Caudate nucleus (tissue), 63 donors: ENCODE measurements at places on chromosomes 4 and X.

GRCh38 chrX:110732266-110732665 is 63.4 kb downstream of the CHRDL1 start:
- DNase-seq = no peak

DNA sequence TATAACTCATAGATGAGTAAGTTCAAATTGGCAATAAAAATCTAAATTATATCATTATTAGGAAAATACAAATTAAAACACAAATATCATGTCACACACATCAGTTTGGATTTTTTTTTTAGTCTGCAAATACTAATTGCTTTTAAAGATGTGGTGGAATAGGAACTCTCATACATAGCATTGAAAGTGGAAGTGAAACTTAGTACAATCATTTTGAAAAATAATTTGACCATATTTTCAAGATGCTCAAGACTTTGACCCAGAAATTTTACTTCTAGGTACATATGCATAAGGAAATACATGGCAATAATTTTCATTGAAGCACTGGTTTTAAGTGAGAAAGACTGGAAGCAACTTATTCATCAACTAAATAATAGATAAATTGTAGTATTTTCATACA is 147.5 kb upstream of the SMIM31 start:
- DNase-seq = no peak

DNA sequence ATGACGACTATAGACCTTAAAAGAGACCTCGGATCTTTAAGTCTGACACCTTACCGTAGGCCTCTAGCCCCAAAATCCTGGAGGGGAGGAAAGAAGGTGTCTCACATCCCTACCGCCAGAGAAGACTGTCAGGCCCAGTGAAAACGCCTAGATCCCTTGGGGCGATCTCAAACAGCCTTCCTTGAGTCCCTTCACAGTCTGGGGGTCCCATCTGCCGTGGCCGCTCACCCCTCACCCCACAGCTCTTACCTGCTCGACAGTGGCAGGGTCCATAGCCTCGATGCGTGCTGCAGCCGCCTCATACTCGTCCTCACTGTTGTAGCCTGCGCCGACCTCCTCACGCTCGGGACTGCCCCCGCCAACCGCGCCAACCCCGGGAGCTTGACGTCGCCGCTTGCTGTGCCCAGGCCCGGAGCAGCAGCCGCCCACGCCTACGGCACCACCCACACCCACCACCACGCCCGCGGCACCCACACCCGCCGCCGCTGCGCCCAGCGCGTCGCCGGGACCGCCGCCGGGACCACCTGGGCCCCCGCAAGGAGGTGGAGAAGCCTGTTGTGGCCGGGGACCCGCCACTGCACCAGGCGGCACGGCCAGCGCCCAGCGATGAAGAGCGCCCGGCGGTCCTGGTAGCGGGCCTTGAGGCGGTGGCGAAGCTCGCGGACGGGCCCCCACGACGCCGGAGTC is 536 bp downstream of the OTUD5 start:
- no peak for DNase-seq

DNA sequence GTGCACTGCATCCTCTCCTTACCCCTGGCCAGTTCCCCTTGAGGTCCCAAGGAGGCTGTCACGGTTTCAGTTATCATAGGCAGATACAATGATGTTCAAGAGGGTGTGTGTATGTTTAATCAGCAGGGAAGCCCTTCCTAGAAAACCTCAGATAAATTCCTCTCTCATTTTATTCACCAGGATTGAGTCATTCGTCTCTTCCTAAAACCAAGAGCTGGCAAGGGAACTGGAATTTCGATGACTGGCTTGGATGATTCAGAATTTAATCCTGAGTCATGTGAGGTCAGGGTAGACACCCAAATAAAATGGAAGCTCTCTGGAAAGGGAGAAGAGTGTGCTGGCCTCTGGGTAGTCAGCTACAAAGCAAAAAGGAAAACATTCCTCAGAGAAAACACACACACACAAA is 106.2 kb upstream of the RAPGEF2 start:
- DNase-seq = no peak

- no peak for DNase-seq
Measured at GRCh38 chr4:91826186-91826585, 477.6 kb upstream of the GRID2 start.

DNA sequence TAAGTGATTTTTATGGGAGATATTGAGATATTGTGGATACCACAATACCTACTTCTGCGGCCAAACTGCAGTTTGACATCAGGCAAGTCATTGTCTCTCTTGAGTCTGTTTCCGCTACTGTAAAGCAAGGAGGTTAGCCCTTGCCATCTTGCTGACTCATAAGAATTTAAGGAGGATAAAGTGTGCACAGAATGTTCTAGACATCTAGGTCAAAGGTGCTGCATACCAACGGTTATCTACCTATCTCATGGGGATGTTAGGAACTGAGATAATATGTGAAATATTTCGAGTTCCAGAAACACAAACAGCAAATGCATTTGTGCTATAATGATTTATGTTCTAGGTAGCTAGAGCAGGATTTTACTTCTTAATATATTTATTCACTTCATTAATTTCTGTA is 211.5 kb upstream of the NR3C2 start:
- DNase-seq = no peak

DNA sequence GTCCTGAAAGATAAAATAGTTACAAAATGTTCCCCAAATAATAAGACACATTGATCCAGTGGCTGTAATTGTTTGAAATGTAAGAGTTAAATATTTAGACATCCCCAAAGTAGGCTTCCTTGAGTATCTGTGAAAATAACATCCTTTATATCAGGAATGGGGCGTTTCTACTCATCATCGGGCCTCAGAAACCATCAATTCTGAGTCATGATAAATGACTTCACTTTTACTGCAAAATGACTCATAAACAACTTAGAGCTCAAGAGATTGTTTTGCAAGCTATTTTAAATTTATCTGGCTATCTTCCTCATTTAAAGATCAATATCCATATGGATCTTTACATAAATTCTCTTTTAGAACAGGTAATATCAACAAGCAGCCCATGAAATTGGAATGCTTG is 369.4 kb upstream of the CNKSR2 start:
- DNase-seq = no peak

DNA sequence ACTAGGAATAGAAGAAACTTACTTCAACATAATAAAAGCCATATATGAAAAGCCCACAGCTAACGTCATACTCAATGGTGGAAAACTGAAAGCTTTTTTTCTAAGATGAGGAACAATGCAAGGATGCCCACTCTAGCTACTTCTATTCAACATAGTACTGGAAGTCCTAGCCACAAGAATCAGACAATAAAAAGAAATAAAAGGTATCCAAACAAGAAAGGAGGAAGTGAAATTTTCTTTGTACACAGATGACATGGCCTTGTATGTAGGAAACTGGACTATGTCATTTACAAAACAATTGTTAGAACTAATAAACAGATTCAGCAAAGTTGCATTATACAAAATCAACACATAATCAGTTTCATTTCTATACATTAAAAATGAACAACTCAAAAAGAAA is 25.5 kb upstream of the NXT2 start:
- DNase-seq = no peak

GRCh38 chr4:8228319-8229250 is 29.5 kb downstream of the SH3TC1 start:
- DNase-seq = no peak

- DNase-seq = no peak
Measured at GRCh38 chrX:154056770-154057241, 37.1 kb upstream of the IRAK1 start.

- no peak for DNase-seq
Measured at GRCh38 chrX:149638860-149639259, 7.3 kb upstream of the TMEM185A start.

DNA sequence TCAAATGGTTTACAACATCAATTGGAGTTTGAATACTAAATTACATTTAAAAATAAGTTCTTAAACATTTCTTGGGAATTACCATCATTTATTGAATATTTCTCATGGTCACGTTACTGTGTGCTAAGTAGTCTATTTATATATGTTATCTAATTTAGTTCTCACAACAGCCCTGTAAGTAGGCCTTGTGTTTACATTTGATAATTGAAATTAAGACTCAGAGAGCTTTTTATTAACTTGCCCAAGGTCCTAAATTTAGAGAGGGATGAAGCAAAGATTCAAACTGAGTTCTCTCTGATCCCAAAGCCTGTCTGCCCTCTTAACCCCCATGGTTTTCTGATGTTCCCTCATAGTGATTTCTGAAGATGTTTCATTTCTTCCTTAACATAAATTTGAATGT is 103.7 kb downstream of the CEP135 start:
- DNase-seq = no peak

DNA sequence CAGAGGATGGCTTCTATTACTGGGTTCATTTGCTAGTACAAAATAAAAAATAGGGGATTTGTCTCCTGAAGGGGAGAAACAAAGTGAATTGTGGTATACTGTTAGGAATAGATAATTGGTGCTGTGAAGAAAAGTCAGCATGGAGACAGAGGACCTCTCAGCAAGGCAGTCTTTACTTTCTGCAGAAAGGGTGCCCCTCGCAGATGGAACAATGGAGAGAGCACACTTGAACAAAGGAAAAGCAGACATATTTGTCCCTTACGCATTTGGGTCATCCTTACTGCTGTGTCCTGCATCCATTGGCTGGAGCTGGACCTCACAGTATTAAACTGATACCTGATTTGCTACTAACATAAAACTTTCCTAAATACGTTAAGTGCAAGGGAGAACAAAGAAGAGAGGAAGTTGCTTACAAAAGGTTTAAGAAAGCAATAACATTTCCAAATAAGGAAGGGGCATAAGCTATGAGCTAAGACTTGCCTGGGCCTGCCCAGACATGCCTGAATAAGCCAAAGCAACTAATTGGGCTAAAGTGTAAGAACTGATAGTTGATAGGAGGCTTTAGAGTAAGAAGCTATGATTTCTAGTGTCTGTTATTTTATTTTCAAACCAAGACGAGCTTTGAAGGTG is 83.8 kb downstream of the CCKAR start:
- DNase-seq = no peak

DNA sequence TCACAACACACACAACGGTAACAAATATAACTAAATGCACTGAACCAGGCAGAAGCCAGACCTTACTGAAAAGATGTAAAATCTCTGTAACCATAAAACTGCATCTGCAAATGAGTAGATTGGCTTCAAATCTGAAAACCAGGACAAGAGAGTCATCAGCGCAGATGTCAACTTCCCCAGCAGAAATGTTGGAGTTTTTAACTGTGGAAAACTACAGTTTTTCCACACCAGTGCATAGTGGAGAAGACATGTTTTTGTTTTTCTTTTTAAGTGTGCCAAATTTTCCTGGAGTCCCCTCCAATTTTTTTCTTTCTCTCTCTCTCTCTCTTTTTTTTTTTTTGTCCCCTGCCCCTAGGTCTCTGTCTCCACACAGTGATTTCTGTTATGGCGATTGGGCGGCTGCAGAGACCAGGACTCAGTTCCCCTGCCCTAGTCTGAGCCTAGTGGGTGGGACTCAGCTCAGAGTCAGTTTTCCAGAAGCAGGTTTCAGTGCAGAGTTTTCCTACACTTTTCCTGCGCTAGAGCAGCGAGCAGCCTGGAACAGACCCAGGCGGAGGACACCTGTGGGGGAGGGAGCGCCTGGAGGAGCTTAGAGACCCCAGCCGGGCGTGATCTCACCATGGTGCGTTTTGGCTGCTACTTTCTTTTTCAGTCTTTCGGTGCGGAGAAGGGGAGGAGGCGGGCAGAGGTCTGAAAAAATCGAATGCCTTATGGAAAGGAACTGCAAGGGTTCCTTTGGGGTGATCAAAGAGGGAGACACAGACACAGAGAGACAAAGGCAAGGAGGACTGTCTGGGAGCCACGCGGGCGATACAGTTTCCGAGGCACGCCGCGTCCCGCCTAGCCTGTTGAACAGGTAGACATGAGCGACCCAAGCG is at the start of gene GUCY1A1:
TSS of gene GUCY1A1 (plus strand) at position 505 of the 878 bp plus-strand sequence. CDS start 30,020 bp downstream, outside the sequence.
- no peak for DNase-seq

DNA sequence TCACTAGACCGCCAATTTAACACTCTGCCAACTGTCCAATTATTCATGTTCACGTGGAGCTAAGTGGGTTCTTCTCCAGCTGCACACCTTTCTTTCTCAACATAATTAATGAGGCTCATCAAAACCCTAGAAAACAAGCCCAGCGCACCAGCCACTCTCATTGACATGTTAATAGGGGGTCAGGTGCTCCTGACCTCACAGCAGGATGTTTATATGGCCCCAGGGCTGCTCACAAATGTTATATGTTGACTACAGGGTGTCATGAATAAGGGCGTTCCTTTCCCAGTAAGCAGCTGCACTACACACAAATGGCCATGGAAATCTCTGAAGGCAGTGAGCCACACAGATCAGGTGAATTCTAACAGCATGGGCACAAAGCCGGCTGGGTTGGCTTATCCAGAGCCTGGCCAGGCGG is 209.8 kb downstream of the MGST2 start:
- DNase-seq = peak; percentile 41

- DNase-seq = no peak
Measured at GRCh38 chr4:149719806-149720205, 95.8 kb downstream of the IQCM start.

DNA sequence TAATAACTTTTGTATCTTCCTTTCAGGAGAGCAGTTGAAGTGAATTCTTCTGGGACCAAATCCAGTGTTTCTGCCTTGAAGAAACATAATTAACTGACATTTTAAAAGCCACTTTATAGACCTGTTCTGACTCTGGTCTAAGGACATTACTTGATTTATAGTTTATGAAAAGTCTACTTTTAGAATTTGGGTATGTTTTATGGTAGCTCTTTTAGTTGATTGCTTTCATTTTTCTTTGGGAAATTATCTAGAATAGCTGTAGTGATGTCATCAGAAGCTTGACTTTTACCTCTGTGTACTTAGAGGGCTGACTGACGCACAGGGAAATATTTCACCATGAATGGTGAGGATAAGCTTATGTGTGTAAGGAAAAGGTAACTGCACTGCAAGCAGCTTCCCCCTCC is 131.8 kb upstream of the LIMCH1 start:
- DNase-seq = no peak

DNA sequence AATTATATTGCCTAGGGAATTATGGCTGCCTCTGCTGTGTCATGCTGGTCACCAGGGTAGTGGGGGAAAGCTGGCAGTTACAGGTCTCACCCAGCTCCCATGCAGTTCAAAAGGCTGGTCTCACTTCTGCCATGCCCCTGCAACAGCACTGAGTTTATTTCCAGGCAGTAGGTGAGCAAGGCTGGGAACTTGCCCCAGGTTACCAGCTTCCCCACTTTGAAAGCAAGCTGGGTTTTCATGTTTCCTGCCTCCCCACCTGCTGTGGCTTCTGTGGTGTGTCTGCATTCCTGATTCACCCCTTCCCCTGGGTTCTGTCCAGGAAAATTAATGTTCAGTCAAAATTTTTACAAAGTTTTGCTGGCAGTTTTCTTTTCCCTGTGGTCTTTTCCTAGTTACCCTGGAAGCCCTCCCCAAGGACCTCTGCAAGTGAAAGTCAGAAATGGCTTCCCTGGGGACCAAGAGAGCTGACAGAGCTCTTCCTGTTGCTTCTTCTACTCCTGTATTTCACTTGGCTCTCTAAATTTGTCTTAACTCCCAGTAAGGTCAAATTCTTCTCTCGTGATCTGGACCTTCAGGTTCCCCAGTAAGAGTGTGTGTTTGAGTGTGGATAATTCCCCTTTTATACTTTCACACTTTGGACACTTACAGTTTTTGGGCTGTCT is 58.5 kb upstream of the AGTR2 start:
- no peak for DNase-seq

- DNase-seq = no peak
Measured at GRCh38 chrX:65578346-65578745, 43.8 kb upstream of the LAS1L start.
